ENCODE measurements at places on chromosomes 12 and 14.

DNA sequence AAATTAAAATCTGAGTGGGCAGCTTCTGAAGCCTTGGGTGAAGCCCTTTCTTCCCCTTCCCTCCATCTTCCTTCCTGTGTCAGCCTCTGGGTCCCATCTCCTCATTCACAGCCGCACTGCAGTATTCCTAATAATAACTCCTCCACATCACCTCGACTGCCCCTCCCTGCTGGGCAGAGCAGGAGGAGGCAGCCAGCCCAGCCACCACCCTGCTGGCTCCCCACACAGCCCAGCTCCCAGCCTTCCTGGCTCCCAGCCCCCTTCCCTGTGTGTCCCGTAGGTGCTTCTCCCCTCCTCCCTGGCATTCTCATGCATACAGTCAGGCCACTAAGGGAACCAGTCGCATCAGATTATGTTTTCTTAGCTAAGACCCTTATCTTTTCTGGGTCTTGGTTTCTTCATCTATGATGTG lies 3.7 kb downstream of the IFFO1 start:
- DNase-seq: no peak

GRCh38 chr12:90333939-90334338 lies 621.0 kb downstream of the CCER1 start:
- DNase-seq: no peak

DNA sequence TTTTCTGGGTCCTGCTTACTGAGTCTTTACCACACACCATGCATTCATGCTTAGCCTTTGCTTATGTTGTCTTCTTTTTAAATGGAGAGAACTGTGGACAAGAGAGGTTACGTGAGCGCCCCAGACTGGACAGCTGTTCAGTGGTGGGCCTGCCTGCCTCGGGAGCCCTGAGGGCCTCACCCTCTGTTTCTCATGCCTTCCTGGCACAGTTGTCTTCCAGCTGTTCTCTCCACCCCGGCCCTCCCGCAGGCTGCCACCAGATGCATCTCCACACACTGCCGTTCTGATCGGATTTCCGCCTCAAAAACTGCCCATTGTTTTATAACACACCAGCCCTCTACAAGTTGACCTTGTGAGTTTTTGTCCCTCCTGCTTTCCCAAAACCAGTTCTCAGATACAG lies 100.8 kb downstream of the SAMD4A start:
- no peak for DNase-seq

- DNase-seq: no peak
These were observed 94.3 kb downstream of the ADGRD1 start for GRCh38 chr12:131047789-131048610.

DNA sequence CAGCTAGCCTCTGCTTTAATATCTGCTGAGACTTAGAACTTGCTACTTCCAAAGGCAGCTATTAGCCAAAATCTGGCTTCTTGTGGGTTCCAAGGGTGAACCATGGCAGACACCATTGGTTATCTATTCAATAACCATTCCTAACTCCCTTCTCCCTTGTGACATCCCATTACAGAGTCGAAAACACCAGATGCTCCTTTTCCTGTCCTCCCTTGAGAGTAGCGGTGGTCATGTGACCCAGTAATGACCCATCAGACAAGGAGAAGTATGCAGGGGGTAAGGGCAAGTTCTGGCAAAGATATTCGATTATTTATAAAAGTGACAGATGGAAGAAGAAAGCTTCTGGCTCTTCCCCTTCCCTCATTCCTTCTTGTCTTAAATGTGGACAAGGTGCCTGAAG lies 20.1 kb downstream of the TGFB3 start:
- no peak for DNase-seq

DNA sequence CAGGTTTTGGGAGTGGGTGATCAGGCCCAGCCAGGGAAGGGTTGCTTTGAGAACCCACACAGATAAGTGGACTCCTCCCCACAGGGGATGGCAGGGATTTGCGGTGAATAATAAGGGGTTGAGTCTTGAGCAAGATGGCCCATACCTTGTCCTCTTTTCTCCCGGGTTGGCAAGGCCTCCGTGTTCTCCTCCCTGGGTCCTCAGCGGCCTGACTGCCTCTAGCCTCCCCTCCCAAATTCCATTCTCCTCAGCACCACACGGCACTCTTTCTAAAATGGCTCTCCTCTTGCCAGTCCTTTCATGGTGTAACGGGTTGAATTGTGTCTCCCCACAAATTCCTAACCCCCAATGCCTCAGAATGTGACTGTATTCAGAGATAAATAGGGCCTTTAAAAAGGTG lies 70.0 kb downstream of the CHST11 start:
- no peak for DNase-seq

DNA sequence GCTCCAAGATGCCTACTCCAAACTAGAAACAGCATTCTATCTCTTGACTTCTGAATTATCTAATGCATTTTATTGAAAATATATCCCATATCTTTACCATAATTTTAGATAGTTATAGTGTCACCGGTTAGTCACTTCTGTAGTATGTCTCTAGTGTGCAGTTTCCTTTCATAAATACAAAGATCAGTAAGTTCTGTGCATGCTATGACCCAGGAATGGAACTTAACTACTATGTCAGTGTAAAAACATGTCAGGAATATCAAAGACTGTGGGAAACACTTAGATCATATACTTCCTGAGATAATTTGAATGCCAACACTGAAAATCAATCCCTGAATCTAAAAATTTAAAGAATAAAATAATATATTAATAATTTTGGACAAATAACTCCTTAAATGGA lies 237.6 kb downstream of the ATXN7L3B start:
- no peak for DNase-seq

DNA sequence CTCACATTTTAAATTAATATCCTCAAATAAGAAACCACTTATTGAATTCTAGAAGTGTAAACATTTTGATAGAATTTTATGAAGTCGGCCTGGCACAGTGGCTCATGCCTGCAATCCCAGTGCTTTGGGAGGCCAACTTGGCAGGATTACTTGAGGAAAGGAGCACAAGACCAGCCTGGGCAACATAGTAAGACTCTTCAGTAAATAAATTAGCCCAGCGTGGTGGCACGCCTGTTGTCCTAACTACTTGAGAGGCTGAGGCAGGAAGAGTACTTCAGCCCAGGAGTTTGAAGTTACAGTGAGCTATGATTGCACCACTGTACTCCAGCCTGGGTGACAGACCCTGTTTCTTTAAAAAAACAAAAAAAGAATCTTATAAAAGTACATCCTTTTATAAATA lies 8.9 kb upstream of the ZNF410 start:
- no peak for DNase-seq

DNA sequence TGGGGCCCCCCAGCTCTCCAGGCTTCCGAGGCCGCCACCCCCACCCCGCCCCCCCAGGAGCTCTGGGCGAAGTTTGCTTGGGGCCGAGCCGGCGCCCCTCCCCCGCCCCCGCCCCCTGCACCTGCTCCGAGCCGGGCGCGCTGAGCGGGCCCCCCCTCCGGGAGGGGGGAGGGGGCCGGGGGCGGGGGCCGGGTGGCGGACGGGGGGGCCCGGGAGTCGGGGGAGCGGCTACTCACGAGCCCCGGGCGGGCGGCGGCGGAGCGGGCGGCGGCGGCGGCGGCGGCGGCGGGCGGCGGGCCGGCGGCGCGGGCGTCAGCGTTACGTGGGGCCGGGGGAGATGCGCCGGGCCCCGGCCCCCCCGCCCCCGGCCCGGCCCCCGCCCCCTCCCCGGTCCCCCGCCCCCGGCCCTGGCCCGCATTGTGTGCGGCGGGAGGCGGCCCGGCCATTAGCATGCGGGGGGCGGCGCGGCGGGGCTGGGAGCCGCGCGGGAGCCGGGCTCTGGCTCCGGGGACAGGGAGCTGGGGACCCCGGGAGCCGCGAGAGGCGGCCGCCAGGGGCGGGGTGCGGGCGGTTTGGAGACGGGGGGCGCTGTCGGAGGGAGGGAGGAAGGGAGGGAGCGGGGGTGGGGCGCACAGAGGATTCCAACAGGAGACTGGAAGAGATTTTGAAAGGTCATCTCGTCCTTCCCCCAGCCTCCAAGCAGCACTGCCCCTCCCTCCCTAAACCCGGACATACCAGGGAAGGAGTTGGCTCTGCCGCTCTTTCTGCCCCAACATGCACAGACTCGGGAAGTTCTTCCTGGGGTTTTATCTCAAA lies at the start of gene ZNF219:
Gene ZNF219, minus strand, starts transcription at position 580 of the 816 bp plus-strand sequence. CDS start 5,064 bp downstream, outside the sequence.
- DNase-seq: peak; percentile 80

GRCh38 chr14:55530464-55530863 lies 49.5 kb upstream of the KTN1 start:
- no peak for DNase-seq

GRCh38 chr12:64782191-64782876 lies 23.1 kb upstream of the GNS start:
- DNase-seq: no peak

- no peak for DNase-seq
These were observed 2.8 kb upstream of the KCNK13 start for GRCh38 chr14:90058876-90059458.

GRCh38 chr14:68691031-68691791 lies 101.7 kb downstream of the ZFP36L1 start:
- peak; percentile 17 for DNase-seq

DNA sequence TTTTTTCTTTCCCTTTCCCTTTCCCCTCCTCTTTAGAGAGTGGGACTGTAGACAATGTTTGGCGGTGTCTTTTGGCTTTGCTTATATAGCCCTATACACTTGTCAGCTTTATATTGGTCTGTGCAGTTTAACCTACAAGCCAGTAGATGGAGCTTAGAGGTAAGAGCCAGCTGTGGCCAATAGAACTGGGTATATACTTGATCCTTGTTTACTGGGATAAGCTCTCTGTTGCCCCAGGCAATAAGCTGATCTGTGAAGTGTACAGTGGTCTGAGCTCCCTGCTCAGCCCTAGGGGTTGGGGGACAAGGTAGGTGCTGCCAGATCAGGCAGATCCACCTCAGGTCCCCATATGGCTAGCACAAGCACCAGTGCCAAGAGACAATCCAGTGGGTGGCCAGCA lies 434.1 kb downstream of the NOVA1 start:
- DNase-seq: no peak

- peak; percentile 91 for DNase-seq
These were observed 6.7 kb downstream of the HDAC7 start for GRCh38 chr12:47812797-47813510.

DNA sequence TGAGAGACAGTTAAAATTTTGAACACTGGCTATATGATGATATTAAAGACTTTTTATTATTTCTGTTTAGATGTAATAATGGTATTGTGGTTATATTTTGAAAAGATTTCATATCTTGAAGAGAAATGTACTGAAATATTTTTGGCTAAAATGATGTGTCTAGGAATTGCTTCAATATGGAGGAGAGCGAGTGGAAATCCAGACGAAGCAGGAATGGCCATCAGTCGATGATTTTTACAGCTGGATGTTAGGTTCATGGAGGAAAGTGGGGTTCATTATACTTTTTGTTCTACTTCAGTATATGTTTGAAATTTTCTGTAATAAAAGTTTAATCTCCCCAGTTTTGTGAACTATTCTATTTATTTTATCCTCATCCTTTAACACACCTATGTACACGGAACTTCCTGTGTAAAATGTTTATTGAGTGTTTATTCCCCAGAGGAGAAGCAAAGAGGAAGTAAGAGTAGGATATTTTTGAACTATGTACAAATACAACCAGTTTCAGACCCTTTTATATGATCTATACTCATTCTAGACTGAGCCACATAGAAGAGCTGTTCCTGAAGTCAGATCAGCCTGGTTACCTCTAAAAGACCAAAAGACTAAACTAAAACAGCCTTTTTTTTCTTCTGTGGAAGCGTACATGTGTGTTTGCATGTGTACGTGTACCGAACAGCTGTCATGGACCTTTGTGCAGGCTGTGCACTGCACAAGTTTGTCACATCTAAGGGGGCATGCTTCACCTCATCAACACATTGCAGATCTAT lies 211.0 kb upstream of the NUDT4 start:
- DNase-seq: no peak

- no peak for DNase-seq
These were observed 57.9 kb downstream of the SLC17A8 start for GRCh38 chr12:100414739-100415138.

- DNase-seq: peak; percentile 59
These were observed 4.5 kb downstream of the OR10AD1 start for GRCh38 chr12:48198672-48198971.

DNA sequence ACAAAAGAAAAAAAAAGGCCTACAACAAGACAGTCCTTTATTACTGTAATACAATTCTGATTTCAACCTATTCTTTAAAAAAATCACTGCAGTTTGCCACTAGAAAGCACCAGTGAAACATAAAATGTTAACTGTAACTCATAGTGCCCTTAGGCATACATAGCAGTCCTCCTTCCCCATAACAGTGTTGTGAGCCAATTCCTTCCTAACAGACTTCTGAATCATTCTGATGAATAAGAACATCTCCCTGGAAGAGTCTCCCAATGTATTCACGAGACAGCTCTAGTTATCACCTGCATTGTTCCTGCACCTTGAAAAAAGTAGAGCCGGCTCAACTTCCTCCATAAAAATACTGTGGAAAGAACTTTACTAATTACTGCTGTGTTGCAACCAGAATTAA lies 213.6 kb upstream of the FSCB start:
- DNase-seq: no peak

DNA sequence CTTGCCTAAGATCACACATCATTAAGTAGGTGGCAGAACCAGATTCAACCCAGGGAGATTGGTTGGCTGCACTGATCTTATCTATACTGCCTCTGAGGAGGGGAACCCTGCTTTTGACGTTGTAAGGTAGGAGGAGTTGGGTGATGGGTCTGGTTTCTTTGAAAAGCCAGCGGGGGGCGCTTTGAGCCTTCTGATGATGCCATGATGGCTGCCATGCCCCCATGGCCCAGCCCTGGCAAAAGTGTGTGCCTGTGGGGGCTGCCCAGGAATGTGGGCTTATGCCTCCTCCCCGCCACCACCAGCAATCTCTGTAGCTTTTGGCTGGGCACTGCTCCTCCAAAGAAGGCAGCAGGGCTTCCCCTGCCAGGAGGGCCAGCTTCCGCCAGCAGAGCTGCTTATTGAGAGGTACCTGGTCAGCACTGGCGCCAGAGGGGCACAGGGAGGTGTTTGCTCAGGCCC lies 224.3 kb downstream of the SLC41A2 start:
- DNase-seq: peak; percentile 28

- no peak for DNase-seq
These were observed 253.7 kb downstream of the EFCAB11 start for GRCh38 chr14:89700801-89701200.

DNA sequence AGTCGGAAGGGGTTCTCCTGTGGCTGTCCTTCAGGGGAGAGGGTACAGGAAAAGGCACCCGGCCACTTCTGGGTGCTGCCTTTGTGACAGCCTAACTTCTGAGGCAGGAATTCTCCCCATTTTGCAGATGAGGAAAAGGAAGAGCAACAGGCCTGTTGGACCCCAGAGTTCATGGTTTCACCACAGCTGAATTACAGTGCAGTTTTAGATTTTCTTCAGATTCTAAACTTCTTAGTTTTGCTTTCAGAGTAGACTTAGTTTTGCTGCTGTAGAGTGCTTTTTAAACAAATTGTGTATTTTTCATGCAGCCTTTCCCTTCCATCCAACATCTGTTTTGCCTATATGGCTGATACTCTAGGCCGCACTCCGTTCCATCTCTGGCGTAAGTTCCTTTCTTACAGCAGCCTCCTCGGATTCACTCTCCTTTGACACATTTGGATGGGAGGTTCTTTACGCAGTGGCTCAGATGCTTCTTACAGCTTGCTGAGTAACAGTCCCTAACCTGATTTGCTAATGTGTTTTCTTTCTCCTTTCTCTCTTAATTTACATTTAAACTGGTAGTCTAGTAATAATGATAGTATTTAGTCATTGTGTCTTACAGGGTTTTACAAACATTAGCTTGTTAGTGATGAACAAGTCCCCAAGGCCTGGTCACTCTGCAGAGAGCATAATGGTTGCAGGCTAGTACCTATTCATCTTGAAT lies 7.8 kb downstream of the TRAF3 start:
- no peak for DNase-seq

- DNase-seq: no peak
These were observed 889 bp upstream of the IFT43 start for GRCh38 chr14:75984674-75985073.

GRCh38 chr12:123617580-123617979 lies 15.7 kb downstream of the DDX55 start:
- DNase-seq: no peak

Measured in left colon (tissue), 2 donors.